ENCODE measurements at places on chromosomes 12 and 14.

DNA sequence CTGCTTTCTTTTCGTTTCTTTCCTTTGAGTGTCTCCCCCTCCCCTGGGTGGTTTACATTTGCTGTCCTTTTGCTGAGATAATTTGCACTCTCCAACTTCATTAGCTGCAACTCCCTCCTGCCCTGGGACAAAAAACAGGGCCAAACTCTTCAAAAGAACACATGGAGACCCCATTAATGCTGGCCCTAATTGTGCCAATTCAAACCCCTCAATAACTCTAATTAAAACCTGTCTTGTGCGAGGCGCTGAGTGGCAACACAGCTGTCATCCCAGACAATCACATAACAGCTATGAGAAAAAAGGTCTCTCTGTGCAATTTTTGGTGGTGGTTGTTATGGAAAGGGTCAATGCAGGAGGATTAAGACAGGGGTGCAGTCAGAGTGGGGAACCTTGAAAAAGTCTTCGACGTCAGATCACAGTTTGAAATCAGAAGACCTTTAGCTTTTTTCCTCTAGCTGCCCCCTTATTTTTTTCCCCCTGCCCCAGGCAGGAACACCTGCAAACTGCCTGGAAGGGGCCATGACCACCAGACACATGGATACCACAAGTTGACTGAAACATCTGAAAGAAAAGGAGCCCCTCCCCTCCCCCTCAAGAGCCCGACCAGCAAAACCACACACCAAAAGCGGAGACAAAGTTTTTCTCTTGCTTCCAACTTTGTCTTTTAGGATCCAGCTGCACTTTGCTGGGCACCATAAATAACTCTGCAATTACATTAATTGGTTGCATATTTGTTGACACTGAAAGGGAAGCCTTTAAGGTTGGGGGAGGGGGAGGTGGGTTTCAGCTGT is 26.5 kb upstream of the SMOC1 start:
- no peak for DNase-seq

- DNase-seq = no peak
Observed at GRCh38 chr12:111204788-111205241, 164.1 kb downstream of the PHETA1 start.

DNA sequence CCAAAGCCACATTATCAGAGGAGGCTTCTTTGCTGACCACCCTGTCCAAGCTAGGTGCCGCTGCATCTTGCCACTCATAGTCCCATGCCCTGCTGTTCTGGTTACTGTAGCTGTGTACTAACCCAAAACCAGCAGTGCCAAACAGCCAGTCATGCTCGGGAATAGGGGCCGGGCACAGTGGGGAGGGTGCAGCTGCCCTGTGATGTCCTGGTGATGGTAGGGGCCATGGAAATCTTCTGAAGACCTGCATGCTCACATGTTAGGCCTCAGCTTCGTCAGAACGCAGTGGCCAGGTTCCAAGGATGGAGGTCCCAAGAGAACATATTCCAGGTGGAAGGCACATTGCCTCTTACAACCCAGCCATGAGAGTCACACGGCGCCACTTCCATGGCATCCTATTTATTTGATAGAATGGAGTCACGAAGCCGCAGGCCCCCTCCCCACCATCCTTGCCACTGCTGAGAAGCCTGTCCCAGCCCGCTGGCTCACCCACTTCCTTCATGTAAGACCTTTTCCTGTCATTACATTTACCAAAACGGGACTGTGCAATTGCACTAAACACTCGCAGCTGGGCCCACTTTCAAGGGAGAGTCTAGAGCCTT is 48.5 kb downstream of the FAM222A start:
- no peak for DNase-seq

GRCh38 chr12:122013791-122014590 is 7.7 kb upstream of the BCL7A start:
- no peak for DNase-seq

DNA sequence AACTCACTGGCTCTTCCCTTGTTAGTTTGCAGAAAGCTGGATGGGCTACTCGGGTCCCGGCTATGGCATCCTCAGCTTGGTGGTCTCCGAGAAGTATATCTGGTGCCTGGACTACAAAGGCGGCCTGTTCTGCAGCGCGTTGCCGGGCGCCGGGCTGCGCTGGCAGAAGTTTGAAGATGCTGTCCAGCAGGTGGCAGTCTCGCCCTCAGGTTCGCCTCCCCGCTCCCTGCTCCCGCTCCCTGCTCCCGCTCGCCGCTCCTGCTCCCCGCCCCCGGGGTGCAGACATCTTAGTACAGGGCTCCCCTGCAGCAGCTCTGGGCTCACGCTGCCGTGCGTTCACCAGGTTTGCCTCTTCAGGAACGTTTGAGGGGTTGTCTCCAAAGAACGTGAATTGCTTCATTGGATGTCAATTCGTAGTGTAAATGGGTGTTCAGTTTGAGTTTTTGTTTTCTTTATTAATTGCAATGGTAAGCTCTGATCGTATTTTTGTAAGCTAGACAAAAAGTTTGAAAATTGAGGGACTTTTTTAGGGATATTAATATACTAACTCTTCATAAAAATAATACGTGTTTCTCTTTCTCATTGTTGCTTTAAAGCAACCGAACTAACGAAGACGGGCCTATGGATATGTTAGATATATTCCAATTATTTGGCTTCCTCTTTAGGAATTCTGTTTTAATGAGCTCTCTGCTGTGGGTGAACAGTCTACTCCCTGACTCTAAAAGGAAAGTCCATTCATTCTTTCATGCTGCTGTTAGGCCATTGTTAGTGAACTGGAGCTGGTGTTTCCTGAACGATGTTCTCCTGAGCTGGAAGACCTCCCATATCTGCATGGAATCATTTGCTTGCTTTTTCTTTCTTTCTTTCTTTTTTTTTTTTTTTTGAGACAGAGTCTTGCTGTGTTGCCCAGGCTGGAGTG is 71.3 kb downstream of the ANKRD9 start:
- peak; percentile 30 for DNase-seq

- DNase-seq = no peak
Observed at GRCh38 chr14:30990770-30991169, 34.7 kb upstream of the AP4S1 start.

GRCh38 chr12:27013611-27014084 is 536 bp downstream of the TM7SF3 start:
- peak; percentile 12 for DNase-seq

GRCh38 chr14:90519262-90519920 is 122.6 kb downstream of the CALM1 start:
- DNase-seq = no peak

DNA sequence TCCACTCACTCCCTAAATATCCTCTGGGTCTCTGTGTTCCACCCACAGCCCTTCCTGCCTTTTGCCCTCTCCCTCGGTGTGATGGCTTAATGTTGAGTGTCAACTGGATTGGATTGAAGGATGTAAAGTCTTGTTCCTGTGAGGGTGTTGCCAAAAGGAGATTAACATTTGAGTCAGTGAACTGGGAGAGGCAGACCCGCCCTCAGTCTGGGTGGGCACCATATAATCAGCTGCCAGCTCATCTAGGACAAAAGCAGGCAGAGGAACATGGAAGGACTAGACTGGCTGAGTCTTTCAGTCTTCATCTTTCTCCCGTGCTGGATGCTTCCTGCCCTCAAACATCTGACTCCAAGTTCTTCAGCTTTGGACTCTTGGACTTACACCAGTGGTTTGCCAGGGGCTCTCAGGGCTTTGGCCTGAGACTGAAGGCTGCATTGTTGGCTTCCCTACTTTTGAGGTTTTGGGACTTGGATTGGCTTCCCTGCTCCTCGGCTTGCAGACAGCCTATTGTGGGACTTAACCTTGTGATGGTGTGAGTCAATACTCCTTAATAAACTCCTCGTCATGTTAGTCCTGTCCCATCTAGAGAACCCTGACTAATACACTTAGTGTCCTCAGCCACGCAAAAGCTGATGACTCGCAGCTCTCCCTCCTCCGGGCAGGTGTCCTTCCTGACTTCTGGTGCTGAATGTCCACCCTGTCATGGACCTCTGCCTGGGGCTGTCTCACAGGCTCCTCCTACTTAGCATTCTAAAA is 5.9 kb downstream of the DGLUCY start:
- no peak for DNase-seq

GRCh38 chr12:14951851-14952250 is 9.6 kb downstream of the ARHGDIB start:
- DNase-seq = no peak

GRCh38 chr12:47433876-47434275 is 272.0 kb downstream of the RPAP3 start:
- no peak for DNase-seq

DNA sequence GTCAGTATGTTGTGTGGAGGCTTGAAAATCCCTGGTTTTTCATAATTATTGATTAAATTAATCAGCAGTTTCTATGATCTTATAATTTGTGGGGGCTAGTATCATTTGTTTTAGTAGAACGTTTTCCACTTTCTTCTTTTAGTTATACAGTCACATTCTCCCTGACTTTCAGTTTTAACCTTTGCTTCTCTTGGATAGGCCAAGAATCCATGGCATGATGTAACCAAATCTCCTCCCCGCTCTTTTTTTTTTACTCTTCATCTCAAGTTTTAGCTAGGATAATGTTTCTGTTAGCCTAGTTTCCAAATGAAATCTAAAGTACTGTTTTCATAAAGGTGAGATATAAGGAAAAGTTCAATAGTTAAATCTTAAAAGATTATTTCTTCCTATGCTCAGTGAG is 106.5 kb downstream of the TMEM117 start:
- DNase-seq = no peak
